ENCODE measurements at places on chromosomes 7 and 10. TPM values are rescaled to one million over a fixed set of nuclear protein-coding genes. Genes with fewer than 3 reads are reported as not detected.

CPA2 gene
- not detected for total RNA-seq

DNA sequence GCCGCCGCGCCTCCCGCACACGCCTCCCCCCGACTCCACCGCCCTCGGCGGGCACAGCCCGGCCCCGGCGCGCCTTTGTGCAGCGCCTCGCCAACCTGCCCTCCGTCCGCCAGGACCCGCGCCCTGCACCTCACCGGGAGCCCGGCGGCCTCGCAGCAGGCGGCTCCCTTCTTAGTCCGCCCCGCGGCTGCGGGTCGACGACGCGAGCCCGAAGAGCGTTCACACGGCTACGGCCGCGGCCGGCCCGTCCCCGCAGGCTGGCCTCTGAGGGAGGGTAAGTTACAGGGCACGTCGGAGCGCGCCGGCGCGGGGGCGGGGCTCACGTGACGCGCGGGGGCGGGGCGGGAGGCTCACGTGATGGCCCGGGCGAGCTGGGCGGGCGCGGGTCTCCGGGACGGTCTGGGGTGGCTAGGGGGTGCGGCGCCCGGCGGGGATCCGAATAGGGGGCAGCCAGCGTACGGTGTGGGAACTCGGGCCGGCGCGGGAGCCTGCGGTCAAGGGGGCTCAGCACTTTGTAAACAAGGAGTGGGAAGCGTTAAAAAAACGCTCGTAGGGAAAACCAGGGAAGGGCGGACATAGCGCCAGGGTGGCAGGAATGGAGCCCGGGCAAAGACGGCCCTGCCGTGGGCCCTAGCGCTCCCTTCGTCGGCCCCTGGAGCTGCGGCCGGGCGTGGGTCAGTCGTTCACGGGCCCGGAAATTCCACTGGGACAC, at the start of gene ARHGAP12:
ARHGAP12 (minus strand) TSS at position 283 of the 712 bp plus-strand sequence. CDS start 19,976 bp downstream, outside the sequence.
- H3K4me3 ChIP-seq = peak within 1 kb of the TSS; percentile 88
- peaks cover 56% of the 10 kb centered on the region for H3K4me1 ChIP-seq
- H3K27ac ChIP-seq = peak within 1 kb of the TSS; percentile 73

MSMB gene
- total RNA-seq = not detected

EPHA1 gene
- total RNA-seq = not detected

MRLN gene
- total RNA-seq = 0.23 TPM

All from activated T-helper 1 cell treated with anti-CD3 and anti-CD28 coated beads, Interleukin-12 subunit alpha, Interleukin-12 subunit beta, Interleukin-2, Interleukin-4 antibody, amounts not matched to agents 30 ng/mL and 10 ng/mL and 1 ng/mL, durations not matched to agents 14 hours and 24 hours and 36 hours (primary cell).